MG63 (cell line): ENCODE measurements at places on chromosomes 2 and 18. TPM values are rescaled to one million over a fixed set of nuclear protein-coding genes. Genes with fewer than 3 reads are reported as not detected.
A peak's percentile ranks its signal among the peaks of the same experiment; 100 is the strongest.

GRCh38 chr2:204776781-204777559 lies 231.7 kb downstream of the PARD3B start:
- peak; percentile 78 for DNase-seq

SFTPB gene
- total RNA-seq: 0.16 TPM in 1 of 2 replicates, not detected in the other

GRCh38 chr2:219442256-219443015 lies 7.8 kb downstream of the SPEG start:
- no peak for DNase-seq

- no peak for DNase-seq
Measured at GRCh38 chr2:208698114-208698513, 291.5 kb downstream of the PTH2R start.

NAGK gene
- total RNA-seq: 46.8 and 82.8 TPM in 2 replicates

- DNase-seq: no peak
Measured at GRCh38 chr2:159106109-159106508, 137.7 kb downstream of the TANC1 start.
